Fibroblast of skin of back (primary cell): ENCODE measurements at places on chromosomes 7 and 10.

DNA sequence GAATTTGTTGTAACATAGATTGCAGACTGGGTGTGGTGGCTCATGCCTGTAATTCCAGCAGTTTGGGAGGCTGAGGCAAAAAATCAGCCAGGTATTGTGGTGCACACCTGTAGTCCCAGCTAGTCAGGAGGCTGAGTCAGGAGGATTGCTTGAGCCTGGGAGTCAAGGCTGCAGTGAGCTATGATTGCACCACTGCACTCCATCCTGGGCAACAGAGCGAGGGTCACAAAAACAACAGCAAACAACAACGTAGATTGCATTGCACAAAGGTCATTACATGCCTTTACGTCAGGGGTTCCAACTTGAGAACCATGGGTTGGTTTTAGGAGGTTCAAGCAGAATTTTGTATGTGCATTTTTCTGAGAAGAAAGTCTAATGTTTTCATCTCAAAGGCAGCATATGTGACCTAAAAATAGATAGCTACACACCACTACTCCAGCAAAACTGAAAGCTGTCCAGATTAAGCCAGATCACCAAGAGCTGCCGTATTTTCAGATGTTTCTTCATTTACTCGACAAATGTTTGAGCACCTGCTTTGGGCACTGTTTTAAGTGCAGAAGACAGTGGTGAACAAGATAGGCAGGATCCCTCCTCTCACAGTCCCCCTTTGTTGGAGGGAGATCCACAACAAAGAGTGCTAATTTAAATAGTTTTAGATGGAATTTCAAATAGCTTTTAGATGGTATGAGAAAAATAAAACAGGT is 28.3 kb upstream of the CYP26C1 start:
- DNase-seq: no peak

- no peak for DNase-seq
Measured at GRCh38 chr7:112707655-112708054, 82.5 kb downstream of the TMEM168 start.

DNA sequence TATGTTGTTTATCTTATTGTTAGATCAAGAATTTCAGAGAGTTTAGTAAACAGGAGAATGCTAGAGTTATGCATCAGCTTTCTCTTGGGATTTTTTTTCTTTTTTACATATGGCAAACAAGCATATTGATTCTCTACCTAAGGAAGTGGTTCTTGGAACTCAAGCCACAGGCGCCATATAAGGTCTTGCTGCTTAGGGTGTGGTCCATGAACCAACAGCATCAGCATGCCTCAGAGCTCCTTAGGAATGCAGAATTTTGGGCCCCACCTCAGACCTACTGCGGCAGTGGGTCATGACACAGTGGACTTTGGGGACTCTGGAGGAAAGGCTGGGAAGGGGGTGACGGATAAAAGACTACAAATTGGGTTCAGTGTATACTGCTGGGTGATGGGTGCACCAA is 230.8 kb downstream of the SKAP2 start:
- no peak for DNase-seq

GRCh38 chr10:93383562-93383981 is 98.6 kb downstream of the MYOF start:
- DNase-seq: peak; percentile 99

DNA sequence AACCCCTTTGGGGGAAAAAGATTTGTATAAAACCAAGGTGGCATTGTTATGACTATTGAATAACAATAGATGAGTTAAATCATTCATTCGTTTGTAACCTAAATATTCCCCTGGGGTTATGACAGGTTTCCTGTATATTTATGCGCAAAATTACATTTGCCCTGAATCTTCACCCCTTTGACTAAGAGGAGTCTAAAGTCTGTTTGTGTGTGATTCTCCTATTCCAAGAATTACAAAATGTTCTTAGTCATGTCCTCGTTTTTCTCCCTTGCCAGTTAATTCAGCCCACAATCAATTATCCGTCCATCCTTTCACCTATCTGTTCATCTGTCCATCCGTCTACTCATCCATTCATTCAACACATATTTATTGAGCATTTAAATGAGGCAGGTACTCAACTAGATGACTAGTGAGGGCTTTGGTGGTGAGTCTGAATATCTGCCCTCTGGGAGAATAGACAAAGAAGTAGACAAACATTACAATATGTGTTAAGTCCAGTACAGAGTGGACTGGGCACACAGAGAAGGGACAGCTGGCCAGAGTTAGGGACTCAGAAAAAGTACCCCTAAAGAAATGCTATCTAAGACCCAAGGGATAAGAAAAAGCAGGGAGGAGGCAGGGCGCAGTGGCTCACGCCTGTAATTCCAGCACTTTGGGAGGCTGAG is 35.6 kb upstream of the TCF7L2 start:
- no peak for DNase-seq

GRCh38 chr7:111223802-111224253 is 132.9 kb downstream of the LRRN3 start:
- no peak for DNase-seq

DNA sequence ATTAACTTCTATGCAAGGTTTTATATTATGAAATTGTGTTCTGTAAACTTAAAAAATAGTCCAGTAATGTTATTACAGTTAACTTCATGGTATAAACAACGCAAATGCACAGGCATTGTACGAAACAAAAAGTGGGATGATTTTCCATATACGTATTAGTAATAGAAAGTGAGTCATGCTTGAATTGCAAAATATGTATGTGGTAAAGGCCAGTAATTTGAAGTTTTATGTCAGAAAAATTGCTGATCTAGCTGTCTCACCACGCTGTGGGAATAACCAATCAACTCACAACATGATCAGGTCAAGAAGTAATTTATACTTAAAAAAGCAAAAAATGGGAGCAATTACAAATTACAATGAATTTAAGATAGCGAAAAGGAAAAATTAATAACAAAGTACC is 37.0 kb upstream of the GLI3 start:
- peak; percentile 68 for DNase-seq

DNA sequence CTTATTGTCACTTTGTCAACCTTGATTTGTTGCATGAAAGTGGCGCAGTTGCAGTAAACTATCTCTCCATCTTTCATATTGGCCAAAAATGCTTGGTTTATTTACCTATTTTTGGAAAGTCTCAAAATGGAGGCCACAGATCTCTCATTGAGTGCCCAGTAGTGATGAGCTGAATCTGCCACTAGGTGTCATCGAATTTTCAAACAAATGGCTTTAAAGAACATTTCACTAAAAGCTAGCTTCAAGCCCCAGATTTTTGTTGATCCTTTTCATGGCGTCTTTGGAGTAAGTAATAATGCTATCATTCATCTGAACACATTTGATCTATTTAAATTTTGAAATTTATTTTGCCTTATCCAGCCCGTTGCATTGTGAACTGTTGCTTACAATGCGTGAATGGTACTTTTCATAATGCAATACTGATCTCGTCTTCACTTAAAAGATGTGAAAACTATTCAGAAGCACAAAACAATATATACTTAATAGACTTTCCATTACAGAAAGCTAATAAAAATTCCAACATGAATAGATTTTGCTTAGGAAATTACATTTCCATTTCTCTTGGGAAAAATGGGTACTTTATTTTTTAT is 236.2 kb downstream of the DNAJB9 start:
- peak; percentile 35 for DNase-seq

DNA sequence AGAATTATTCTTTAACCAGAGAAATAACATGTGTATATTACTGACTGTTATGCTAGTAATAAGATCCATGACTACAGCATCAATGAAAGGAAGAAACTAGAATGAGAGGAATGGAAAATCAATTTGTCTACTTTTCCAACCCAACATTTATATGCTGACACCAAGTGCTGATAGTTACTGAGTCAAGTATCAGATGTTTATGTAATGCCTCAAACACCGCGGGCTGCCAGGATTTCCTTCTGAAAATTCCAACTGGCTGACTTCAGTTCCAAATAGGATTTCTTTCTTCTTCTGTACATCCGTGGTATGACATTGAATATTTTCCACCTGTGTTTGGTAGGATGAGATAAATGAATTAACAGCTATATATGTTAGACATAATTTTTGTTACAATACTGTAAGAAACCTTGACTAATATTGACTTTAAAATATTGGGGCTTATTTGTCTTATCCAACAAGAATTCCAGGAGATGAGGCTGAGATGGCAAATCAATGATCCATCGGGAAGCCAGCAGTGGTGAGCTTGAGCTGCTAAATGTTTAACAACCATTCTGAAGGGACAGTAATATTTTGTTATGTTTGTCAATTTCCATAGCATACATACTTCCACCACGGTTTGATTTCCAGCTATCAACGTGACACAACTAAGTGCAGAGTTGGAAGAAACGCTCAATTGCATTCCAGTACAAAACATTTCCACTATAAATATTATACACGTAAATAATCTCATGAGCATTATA is 435.2 kb upstream of the AUTS2 start:
- DNase-seq: peak; percentile 73

DNA sequence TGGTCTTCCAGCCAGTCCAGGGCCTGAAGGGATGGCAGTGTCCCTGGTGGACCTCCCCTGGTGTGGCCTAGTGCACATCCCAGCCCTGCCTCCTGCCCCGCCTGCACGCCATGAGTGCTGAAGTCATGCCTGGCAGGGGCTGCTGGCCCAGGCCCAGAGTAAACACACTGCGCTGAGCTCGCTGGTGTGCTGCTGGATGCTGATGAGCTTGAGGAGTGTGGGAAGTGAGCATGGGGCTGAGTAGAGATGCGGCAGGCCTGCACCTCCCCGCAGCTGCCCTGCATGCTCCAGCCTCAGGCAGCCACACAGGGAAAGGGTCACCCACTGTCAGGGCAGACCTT is 43.2 kb downstream of the HTRA1 start:
- DNase-seq: peak; percentile 96

DNA sequence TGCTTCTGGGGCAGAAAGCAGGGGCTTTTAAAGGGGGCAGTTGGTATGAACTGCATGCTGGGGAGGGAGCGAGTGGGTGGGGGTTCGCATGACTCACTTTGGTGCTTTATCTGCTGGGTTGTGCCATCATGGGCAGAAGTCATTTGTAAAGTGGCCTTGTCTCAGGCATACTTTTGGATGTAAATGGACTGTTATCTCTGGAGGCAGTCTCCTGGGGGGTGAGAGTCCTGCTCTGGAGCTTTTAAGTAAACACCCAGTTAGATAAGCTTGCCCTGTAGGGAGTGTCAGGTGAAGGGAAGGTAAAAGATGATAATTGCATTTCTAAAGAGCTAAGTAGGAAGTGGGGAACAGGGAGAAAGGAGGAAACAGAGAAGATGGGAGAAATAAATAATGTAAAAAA is 1.6 kb upstream of the GSTO1 start:
- no peak for DNase-seq

DNA sequence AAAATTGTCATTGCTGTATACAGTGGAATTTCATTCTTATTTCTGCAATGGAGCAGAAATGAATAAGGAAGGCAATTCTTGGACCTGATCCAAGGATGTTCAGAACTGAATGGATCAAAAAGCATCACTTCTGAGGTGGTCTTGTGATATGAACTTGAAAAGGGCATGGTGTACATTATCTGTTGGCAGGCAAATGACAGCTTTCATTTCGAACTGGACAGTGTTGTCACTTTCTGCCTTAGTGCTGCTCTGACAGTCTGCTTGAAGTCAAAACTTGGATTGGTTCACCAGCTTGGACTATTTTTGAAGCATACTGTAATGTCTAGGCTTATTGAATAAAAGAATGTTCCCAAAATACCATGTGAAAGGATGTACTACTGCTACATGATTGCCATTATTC is 52.0 kb downstream of the VCL start:
- peak; percentile 42 for DNase-seq

- no peak for DNase-seq
Measured at GRCh38 chr7:108484137-108484536, 27.9 kb upstream of the NRCAM start.

DNA sequence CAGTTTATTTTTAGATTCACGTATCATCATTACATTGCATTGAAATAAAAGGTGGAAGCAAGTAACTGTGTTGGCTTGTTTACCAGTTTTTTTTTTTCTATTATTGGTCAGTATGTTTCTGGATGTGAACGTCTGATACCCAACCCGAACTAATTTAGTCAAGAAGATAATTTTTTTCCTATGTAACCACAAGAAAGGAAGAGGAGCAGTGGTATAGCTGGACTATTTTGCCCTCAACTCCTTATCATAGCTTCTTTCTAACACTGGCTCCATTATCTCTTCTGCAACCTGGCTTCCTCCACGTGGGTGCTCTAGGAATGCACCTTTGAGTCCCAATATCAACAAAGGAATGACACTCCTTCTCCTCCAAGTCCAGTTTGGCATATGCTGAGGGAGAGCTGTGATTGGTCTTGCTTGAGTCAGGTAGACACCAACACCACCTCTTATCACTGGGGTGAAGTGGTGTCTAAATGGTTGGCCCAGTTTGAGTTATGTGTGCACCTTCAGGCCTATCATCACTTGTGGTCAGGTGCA is 29.4 kb downstream of the OR9A2 start:
- DNase-seq: no peak
